ENCODE measurements at places on chromosomes 2 and 18.

GRCh38 chr2:241017228-241017940 lies 19.0 kb downstream of the SNED1 start:
- no peak for DNase-seq

GRCh38 chr2:240466579-240467148 lies 31.2 kb downstream of the GPC1 start:
- no peak for DNase-seq

GRCh38 chr2:98378901-98379300 lies 32.6 kb downstream of the CNGA3 start:
- DNase-seq = no peak

GRCh38 chr2:79892123-79892522 lies 379.3 kb downstream of the CTNNA2 start:
- DNase-seq = no peak
